ENCODE measurements at places on chromosomes 1 and 21. TPM values are rescaled to one million over a fixed set of nuclear protein-coding genes. Genes with fewer than 3 reads are reported as not detected.

GRCh38 chr1:8137481-8138244 lies 111.6 kb upstream of the ERRFI1 start:
- no peak for DNase-seq

DNA sequence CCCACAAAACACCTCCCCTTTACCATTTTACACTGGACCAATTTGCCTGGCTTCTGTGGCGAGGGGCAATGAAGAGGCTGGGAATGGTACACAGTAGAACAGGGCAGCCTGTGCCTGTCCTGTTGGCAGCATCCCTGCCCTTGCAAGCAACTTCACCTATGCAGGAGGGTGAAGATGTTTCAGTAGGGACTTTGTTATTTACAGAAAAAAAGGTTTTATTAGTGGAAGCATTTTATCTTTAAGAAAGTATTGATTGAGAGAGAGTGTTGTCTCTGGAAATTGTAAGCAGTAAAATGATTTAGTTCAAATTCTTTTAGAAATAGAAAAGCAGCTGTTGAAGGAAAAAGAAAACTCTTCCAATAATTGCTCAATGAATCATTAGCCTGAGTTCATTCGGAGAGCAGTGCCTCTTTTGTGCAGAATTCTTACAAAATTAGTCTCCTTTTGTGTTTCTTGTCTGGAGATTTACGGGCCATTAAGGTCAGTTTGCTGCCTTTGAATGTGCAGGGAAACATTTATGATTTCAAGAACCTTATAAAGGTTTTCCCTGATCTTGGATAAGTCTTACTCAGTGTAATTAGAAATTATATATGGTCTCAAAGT lies 49.1 kb downstream of the HHAT start:
- DNase-seq = no peak

GRCh38 chr1:206451134-206451686 lies 19.1 kb upstream of the IKBKE start:
- no peak for DNase-seq

DNA sequence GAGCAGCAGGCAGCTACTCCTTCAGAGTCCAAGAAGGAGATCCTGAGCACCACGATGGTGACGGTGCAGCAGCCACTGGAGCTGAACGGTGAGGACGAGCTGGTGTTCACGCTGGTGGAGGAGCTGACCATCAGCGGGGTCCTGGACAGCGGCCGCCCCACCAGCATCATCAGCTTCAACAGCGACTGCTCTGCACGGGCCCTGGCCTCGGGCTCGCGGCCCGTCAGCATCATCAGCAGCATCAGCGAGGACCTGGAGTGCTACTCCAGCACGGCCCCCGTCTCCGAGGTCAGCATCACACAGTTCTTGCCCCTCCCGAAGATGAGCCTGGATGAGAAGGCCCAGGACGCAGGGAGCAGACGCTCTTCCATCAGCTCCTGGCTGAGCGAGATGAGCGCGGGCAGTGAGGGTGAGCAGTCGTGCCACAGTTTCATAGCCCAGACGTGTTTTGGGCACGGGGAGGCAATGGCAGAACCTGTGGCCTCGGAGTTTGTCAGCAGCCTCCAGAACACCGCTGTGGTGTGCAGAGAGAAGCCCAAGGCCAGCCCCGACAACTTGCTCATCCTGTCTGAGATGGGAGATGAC lies 531.8 kb downstream of the KIF26B start:
- DNase-seq = no peak

- DNase-seq = no peak
These were observed 307.3 kb downstream of the BRINP3 start for GRCh38 chr1:190170321-190170720.

DNA sequence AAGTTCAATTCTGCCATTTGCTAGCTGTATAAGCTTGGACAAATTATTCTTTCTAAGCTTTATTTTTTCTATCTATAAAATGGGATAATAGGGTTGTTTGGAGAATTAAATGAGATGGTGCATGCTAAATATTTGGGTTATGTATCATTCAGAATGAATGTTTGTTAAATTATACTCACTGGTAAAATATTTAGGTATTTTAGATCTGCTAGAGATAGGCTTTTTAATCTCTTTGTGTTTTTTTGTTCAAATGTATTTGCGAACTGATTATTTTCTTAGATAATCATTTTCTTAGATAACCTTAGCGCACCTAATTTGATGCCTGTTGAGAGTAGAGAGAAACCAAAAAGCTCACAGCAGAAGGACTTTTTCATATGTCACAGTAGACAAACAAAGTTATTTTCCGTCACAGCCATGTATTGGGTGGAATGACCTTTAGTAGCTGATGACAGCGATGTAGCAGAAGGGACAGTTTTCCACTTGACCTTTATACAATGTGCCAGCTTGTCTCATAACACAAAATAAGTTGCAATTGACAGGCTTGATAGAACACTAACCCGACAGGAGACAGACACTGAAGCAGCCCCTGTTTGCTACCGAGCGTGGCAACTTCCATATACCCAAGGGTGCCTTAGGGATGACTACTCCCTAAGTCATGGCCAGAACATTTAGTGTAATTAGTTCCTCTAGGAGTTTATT lies 93.0 kb downstream of the DISC1 start:
- DNase-seq = no peak

Gene SPRR4
- not detected for polyA plus RNA-seq

Gene GBP5
- 1.2 TPM for polyA plus RNA-seq
